ENCODE measurements at places on chromosomes 16 and 17.

GRCh38 chr17:65323049-65323448 is 185.9 kb downstream of the RGS9 start:
- no peak for DNase-seq

- DNase-seq, result peak; percentile 60
These were observed at the start of gene TLCD3A for GRCh38 chr17:732067-732901. Gene TLCD3A (plus strand): TSS chr17:732596. CDS start chr17:732648, 52 bp downstream.

GRCh38 chr16:591892-592517 is 2.1 kb downstream of the RAB40C start:
- DNase-seq, result no peak

DNA sequence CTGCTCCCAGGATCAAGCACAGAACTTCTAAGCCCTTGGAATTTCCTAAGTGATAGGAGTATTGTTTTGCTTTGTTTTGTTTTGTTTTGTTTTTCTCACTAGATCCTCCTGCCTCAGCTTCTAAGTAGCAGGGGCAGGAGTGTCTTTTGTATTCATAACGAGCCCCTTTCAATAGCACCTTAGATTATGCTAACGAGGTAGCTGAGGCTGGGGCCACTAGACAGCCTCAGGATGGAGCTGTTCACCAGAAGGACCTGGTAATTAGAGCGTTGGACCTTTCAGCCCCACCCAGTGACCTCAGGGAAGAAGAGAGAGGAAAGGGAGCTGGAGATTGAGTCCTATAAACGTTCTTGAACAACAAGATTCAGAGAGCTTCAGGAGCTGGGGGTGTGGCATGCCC is 43.6 kb downstream of the IKZF3 start:
- DNase-seq, result no peak

- DNase-seq, result no peak
These were observed 394.7 kb downstream of the SOX9 start for GRCh38 chr17:72515291-72516065.

DNA sequence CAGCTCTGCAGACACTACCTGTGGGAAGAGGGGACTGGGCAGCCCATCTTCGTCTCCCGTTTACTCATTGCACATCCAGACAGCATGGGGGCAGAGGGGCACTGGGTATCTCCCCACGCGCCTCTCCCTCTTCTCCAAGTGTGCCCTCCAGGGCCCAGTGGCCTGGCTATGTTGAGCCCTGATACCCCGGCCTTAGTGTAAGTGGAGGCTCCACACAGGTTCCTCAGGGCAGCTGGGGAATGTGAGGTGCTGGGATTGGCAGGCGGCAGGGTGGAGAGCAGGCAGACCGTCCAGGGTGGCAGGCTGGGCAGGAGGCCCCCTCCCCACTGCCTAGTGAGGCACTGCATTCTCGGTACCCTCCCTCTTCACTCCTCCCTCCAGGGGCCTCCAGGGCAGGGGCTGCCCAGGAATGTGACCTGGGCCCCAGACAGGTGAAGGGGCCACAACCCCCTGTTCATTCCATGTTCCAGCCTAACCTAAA is 13.2 kb upstream of the NAGLU start:
- DNase-seq, result no peak

GRCh38 chr17:17816831-17817551 is 19.8 kb downstream of the SREBF1 start:
- no peak for DNase-seq

All from MCF 10A (cell line).